ENCODE measurements at places on chromosomes 4 and X.

DNA sequence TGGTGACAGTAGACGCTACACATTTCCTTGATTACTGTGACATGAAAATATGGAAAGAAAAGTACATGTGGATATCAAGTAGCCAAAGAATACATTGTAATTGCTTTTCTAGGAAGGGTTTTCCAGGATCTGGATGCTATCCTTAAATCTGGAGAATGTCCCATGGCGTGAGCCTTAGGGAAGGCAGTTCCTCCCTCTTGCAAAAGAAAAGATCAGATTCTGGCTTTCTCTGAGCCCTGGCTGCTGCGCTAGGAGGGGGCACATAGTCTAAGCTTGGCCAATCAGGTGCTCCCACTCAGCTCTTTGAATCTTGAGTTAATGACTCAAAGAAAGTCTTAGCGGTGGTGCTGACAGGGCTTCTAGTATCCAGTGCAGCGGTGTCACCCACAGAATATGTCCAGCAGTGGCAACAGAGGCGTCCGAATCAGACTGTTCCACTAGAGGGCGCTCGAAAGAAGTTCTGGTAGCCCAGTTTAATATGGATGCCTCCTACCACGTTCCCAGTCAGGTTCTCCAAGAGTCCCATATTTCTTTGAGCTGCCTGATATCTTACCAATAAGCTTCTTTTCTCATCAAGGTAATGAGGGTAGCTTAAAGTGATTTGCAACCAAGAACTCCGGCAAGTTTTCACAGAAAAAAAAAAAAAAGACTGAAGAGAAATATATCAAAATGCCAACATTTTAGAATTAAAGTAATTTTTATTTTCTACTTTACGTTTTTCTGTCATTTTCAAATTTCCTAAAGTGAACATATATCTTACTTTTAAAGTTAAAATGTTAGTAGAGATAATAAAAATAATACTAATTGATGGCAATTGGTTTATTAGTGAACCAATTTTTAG lies 213.4 kb upstream of the S100G start:
- DNase-seq: peak; percentile 73

DNA sequence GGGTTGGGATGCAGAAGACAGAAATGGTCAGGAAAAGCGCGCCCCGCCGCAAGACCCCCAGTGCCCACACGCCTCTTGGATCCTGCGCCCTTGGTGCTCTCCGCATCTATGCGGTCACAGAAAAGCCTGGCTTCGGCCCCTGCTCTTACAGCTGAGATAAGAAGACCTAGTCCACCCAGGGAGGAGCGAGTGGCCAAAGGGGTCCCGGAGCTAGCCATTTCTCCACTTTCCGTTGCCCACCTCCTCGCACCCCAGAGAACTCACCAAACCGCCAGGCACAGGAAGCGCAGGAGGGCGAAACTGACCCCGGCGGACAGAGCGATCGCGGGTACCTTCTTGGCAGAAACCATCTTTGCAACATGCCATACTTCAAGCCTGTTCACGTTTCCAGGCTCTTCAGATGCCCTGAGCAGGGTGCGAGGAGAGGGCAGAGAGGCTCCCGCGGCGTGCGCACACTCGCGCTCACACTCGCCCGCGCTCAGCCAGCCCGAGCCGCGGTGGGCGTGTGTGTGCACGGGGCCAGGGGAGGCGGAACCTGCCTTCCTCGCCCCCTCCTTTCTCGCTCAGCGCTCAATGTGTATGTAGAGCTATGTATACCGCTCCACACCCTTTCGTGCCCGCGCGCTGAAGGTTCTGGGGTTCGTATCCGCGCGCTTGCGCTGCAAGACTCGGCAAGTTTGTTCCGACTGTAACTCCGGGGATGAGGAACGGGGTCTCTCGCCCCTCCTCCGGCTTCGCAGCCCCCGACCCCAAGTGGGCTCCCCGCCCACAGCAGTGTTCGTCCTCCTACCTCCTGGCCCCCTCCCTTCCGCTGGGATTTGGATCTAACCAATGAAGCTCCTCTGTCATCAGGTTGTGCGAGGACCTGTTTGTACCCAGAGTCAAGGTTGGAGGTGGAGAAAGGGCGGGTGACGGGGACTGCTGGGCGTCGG lies at the start of gene GABRA4:
Gene GABRA4, minus strand, starts transcription at position 507 of the 932 bp plus-strand sequence. Its CDS starts 157 bp downstream, at position 350.
- DNase-seq: no peak

- DNase-seq: peak; percentile 18
Observed at GRCh38 chrX:123291623-123292022, 107.5 kb downstream of the GRIA3 start.

GRCh38 chrX:95056901-95057300 lies 1382.9 kb downstream of the FAM133A start:
- DNase-seq: peak; percentile 0

- no peak for DNase-seq
Observed at GRCh38 chr4:159443975-159444374, 341.1 kb downstream of the RAPGEF2 start.

GRCh38 chr4:160347197-160347596 lies 1244.3 kb downstream of the RAPGEF2 start:
- DNase-seq: no peak

DNA sequence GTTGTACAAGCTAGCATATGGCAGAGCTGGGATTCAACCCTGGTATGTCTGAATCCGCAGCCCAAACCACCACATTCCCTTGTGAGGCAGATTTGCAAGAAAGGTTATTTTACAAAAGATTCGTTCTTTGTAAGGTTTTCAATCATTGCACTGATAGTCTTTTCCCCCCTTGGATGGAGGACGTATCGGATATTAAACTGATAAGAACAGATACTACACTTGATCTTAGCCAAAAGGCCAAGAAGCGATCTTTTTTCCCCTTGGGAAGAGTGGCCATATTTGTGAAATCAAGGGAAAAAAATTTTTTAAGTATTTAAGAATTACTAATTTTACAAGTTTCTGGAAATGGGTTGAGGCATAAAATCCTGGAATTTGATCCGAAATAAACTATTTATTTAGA lies 34.4 kb upstream of the MSMO1 start:
- DNase-seq: no peak

DNA sequence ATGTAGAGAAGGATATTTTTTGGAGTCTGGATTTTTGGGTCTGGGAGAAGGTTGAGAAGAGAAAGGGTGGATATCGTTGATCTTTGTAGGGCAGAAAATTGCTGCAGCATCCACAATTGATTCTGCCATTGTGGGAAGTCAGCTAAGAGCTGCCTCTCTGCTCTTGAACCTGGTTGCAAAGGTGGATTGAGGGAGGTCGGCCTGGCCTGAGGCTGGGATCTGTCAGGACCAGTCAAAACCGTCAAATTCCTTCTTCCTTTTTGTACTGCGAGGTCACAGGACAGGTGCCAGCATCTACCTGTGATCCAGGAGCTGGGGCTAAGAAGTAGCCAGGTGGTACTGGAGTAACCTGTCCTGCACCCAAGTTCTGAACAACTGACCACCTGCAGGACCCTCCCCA lies 93.7 kb downstream of the SHOX start:
- DNase-seq: no peak

GRCh38 chrX:85903692-85904471 lies 143.5 kb downstream of the CHM start:
- no peak for DNase-seq

DNA sequence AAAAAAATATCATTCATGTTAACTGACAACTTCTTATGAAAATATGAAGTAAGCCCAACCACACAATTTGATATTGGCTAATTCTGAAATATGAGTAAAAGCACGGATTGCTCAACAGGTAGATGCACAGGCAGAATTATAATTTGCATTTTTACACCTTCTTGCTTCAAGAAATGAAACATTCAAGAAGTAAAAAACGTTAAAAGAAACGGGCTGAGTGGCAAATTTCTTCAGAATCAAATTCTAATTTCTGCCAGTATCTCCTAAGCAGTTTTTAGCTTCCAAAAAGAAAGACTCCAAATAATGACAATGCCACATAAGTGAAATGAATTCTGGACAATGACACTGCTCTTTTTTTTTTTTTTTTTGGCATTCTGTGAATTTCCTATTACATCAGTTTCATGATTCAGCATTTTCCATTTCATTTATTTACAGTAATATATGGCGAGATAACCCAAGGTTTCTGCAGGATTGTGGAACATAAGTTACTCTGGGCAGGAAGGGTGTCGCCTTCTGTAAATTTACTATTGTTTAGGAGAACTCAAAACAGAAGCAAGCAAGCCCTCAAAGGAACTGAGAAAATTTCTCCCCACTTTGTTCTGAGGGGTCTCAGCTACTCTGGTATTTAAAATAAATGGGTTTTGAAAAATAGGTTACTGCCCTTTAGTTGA lies 1.4 kb downstream of the SEL1L3 start:
- DNase-seq: no peak

- DNase-seq: peak; percentile 20
Observed at GRCh38 chr4:74364652-74365491, at the start of gene EREG. Gene EREG (plus strand): TSS chr4:74365145. CDS start chr4:74365309, 164 bp downstream.

GRCh38 chr4:80070880-80071603 lies 2.0 kb downstream of the ANTXR2 start:
- DNase-seq: peak; percentile 8

GRCh38 chr4:7823416-7823824 lies 116.2 kb downstream of the AFAP1 start:
- DNase-seq: no peak

GRCh38 chr4:1191621-1192020 lies 19.2 kb upstream of the SPON2 start:
- DNase-seq: no peak

DNA sequence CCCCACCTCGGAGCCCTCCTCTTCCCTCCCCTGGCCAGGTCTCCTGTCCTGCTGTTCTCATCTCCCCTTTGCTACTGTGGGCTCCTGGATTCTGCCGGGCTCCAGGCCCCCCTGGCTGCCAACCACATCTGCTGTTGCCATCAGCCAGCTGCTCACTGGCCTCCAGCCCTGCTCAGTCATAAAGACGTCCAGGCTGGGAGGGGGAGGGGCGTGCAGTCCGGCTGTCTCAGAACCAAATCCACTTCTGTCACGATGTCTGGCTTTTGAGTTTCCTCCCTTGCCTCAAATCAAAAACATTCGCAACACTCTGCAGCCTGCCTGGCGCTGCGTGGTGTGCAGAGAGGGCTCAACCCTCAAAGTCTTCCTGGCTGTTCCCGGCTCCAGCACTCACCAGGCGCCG lies 7.1 kb downstream of the RASL11B start:
- DNase-seq: peak; percentile 70

- no peak for DNase-seq
Observed at GRCh38 chrX:39931529-39932282, 166.1 kb downstream of the BCOR start.

- peak; percentile 68 for DNase-seq
Observed at GRCh38 chr4:141636771-141637460, 533 bp downstream of the IL15 start.

- no peak for DNase-seq
Observed at GRCh38 chrX:48461830-48462229, 8.2 kb downstream of the SLC38A5 start.

GRCh38 chrX:111728096-111728495 lies 47.1 kb downstream of the ALG13 start:
- no peak for DNase-seq

GRCh38 chr4:6225469-6225868 lies 25.1 kb upstream of the JAKMIP1 start:
- DNase-seq: no peak

DNA sequence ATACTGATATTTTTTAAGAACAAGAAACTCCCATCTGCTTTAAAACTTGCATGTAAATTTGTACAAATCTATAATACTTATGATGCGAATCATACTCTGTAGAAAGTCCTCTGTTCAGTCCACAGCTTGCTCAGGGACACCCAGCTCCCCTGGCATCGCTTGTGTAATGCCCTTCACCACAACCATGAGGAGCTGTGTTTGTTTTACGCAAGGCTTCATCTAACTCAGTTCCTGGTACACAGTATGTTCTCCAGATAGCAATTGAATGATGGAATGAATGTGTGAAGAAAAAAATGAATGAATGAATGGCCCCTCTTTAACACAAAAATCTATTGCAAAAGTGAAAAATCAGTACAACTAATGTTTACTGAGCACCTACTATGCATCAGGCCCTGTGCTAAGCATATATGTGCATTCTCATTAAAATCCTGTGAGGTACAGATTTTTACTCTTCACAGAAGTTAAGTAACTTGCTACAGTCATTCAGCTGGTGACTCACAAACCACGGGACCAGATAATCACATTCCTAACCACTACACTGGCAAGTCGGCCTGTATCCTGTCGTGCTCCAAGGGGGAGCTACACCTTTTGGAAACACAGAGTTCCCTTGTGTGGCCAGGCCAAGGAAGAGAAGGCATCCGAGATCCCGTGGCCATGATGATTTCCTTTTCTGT lies 58.7 kb upstream of the KDR start:
- DNase-seq: no peak

DNA sequence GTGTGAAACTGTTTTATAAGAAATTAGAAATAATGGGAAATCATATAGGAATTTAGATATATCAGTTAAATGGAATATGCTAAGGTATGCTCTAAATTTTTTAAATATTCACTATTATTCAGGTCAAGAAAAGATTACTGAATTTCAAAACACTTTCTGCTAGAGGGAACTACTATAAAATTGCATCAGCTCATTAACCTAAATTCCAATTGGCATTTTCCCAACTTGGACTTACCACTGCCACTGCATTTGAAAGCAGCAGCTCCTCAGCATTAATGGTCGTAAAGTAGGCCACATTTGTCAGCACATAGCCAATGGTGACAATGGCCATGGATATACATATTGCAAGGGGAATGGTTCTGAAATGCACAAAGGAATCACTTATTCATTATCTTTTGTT lies 57.3 kb downstream of the SLC7A11 start:
- peak; percentile 69 for DNase-seq

DNA sequence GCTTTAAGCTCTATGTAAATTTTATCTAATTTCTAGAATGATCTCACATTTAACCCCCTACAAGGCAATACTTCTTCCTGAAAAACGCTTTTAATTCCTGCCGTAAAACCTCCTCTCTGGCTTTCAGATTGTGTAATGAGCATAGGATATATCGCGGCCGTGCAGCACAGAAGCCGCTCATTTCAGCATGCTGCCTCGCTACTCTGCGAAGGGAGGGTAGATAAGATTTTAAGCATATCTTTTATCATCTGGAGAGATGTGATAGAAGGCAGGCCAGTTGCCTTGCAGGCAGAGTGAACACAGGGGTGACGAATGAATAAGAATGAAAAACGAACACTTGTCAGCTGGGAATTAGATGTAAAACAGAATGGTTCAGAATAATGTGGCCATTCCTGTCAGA lies 265.5 kb downstream of the UNC5C start:
- no peak for DNase-seq

DNA sequence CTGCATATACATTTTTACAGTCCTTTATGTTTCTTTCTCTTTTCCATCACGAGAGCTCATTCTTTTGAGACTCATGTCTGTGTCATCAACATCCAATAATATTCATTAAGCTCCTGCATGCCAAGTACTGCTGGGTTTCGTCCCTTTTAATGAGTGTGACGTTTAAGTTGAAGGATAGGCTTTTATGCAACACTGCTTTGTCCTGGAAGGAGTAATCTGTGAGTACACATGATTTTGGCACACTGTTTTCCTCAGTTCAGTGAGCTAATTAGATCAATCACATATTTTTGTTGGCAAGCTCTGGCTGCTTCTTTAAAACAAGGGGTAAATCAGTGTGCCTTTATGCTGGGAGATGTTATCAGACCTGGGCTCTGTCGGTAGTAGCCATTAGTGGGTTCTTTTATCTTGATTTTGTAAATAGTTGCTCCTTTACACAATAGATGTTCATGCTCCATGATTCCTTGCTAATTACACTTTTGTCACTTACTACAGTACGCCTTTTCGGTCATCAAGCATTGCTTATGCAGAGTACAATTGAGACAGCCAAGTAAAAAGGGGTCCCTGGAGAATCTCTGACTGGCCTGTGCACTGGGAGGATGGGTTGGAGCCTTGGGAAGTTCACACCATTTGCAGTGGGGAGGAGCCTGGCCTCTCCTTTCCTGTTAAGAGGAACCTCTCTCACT lies 132.6 kb downstream of the FHIP1A start:
- DNase-seq: peak; percentile 45

All from NCI-H69 (cell line).